Pulmonary artery endothelial cell (primary cell): ENCODE measurements at places on chromosomes 5 and 9. TPM values are rescaled to one million over a fixed set of nuclear protein-coding genes. Genes with fewer than 3 reads are reported as not detected.

The FAM221B gene
- not detected in 2 replicates for total RNA-seq

The BICD2 gene
- total RNA-seq: 48.7 and 58.1 TPM in 2 replicates

The GZMA gene
- total RNA-seq: 0.53 TPM in 1 of 2 replicates, not detected in the other

The TMC1 gene
- total RNA-seq: 0.46 and 0.99 TPM in 2 replicates

The SHOC1 gene
- not detected in 2 replicates for total RNA-seq

The SPOCK1 gene
- 70.3 and 324 TPM in 2 replicates for total RNA-seq

The GNA14 gene
- 3.2 and 12.6 TPM in 2 replicates for total RNA-seq

The OTP gene
- not detected in 2 replicates for total RNA-seq

The PPP3R2 gene
- not detected in 2 replicates for total RNA-seq

The CREB3 gene
- 45.2 and 58.0 TPM in 2 replicates for total RNA-seq

The SPATA31C1 gene
- not detected in 2 replicates for total RNA-seq

The PCDHA6 gene
- 0.40 and 0.88 TPM in 2 replicates for total RNA-seq

The DOCK2 gene
- total RNA-seq: 0.20 and 0.46 TPM in 2 replicates

The PCDHB16 gene
- total RNA-seq: under 0.01 and 0.13 TPM in 2 replicates

The SPAAR gene
- 7.5 and 11.7 TPM in 2 replicates for total RNA-seq

The KIF27 gene
- total RNA-seq: 2.3 and 2.7 TPM in 2 replicates
